ENCODE measurements at places on chromosomes 5 and 9.

DNA sequence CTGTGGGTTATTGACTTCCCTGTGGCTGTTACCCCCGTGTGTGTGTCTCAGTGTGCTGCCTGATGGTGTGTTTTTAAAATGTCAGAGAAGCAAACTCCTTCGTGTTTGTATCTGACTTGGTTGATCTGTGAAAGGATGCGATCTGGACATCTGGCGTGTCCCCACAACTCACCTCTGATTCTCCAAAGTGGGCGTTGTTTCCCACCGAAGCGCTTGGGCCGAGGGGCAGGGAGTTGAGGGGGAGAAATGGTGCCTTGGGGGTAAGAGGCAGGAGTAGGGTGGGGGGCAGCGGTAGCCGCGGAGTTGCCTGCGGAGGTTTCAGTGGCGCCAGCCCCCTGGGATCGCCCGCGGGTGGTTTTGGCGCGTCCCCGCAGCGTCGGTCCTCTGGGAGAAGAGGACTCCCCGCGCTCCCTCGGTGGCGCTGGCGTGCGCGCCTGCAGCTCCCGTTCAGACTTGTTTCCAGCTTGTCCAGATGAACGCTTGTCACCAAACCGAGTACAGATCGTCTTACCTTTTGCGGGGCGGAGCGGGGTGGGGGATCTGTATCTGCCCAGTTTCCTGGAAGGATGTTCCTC lies 1.1 kb downstream of the MAST4 start:
- DNase-seq, result no peak

GRCh38 chr5:160188141-160189015 lies 40.9 kb upstream of the FABP6 start:
- DNase-seq, result no peak

- no peak for DNase-seq
Observed at GRCh38 chr9:88974641-88975040, 16.6 kb upstream of the S1PR3 start.

DNA sequence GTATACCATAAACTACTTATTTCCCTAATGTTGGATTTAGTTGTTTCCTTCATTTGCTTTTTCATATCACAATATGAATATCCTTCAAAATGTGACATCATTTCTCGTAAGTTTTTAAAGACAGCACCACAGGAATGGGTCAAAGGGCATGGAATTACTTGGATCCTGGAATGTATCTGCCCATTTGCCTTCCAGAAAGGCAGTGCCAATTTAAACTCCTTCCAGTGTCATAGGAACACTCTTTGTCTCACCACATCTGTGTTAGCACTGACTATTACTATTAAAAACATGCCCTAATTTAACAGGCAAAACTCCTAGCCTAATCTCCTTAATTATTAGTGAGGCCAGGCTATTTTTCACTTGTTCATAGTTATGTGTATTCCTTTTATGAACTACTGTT lies 58.0 kb downstream of the SPTLC1 start:
- no peak for DNase-seq

GRCh38 chr5:5483350-5483749 lies 60.9 kb downstream of the ICE1 start:
- no peak for DNase-seq

GRCh38 chr9:26687421-26687820 lies 205.2 kb downstream of the CAAP1 start:
- DNase-seq, result no peak

- DNase-seq, result no peak
Observed at GRCh38 chr9:128254855-128255759, 20.7 kb downstream of the GOLGA2 start.

DNA sequence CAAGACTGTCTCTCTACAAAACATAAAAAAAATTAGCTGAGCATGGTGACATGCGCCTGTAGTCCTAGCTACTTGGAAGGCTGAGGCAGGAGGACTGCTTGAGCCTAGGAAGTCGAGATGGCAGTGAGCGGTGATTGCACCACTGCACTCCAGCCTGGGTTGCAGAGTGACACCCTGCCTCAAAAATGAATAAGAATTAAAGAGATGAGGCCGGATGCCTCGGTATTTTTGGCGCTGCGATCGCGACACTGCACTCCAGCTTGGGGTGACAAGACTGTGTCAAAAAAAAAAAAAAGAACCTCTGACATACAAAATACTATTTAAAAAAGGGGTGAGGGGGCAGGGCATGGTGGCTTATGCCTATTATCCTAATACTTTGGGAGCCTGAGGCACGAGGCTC lies 7.3 kb downstream of the GPBP1 start:
- no peak for DNase-seq

DNA sequence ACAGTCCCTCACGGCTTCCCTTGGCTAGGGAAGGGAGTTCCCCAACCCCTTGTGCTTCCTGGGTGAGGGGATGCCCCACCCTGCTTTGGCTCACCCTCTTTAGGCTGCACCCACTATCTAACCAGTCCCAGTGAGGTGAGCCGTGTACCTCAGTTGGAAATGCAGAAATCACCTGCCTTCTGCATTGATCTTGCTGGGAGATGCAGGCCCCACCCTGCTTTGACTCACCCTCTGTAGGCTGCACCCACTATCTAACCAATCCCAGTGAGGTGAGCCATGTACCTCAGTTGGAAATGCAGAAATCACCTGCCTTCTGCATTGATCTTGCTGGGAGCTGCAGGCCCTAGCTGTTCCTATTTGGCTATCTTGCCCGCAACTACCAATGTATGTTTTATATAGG lies 44.7 kb downstream of the CCL28 start:
- DNase-seq, result no peak

- DNase-seq, result no peak
Observed at GRCh38 chr9:36995927-36996705, 38.0 kb downstream of the PAX5 start.

- no peak for DNase-seq
Observed at GRCh38 chr9:90964101-90965020, 162.7 kb downstream of the SYK start.

GRCh38 chr9:36415822-36416525 lies 15.9 kb upstream of the RNF38 start:
- DNase-seq, result no peak

GRCh38 chr5:150438873-150439546 lies 10.5 kb downstream of the RPS14 start:
- no peak for DNase-seq

- no peak for DNase-seq
Observed at GRCh38 chr5:153437251-153437650, 53.2 kb upstream of the GRIA1 start.

DNA sequence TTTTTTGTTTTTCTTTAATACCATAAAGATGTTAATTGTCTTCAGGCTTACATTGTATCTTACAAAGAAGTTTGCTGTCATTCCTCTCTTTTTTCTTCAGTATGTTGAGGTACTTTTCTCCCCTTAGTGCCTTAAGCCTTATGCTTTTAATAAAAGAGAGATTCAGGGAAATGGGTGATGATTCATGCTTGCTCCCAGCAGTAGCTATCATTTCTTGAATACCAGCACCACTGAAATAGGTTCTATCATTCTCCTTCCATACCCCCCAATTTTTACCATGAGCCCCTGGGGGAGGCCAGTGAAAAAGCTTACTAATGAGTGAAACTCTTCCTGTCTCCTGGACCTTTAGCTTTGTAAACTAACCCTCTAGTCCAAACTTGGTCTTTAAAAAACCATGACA lies 165.0 kb downstream of the FBXL7 start:
- no peak for DNase-seq

DNA sequence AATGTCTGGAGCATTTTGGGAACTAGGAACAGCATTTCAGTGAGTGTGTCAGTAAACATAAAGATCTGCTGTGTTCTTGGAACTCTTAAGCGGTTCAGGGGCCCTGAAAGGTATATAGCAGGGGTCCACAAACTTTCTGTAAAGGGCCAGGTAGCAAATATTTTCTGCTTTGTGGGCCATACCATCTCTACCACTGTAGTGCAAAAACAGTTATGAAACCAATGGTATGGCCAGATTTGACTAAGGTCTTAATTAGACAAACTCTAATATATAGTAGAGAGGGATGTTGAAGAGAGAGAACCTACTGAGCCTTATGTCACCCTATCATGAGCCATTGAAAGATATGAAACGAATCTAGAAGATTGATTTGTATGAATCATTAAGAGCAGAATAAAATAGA lies 5.3 kb downstream of the TNPO1 start:
- DNase-seq, result no peak

GRCh38 chr5:16600397-16600796 lies 16.4 kb downstream of the RETREG1 start:
- no peak for DNase-seq

GRCh38 chr5:156913719-156914370 lies 49.2 kb downstream of the TIMD4 start:
- DNase-seq, result no peak

- DNase-seq, result no peak
Observed at GRCh38 chr5:178147406-178147805, 6.3 kb downstream of the NHP2 start.

DNA sequence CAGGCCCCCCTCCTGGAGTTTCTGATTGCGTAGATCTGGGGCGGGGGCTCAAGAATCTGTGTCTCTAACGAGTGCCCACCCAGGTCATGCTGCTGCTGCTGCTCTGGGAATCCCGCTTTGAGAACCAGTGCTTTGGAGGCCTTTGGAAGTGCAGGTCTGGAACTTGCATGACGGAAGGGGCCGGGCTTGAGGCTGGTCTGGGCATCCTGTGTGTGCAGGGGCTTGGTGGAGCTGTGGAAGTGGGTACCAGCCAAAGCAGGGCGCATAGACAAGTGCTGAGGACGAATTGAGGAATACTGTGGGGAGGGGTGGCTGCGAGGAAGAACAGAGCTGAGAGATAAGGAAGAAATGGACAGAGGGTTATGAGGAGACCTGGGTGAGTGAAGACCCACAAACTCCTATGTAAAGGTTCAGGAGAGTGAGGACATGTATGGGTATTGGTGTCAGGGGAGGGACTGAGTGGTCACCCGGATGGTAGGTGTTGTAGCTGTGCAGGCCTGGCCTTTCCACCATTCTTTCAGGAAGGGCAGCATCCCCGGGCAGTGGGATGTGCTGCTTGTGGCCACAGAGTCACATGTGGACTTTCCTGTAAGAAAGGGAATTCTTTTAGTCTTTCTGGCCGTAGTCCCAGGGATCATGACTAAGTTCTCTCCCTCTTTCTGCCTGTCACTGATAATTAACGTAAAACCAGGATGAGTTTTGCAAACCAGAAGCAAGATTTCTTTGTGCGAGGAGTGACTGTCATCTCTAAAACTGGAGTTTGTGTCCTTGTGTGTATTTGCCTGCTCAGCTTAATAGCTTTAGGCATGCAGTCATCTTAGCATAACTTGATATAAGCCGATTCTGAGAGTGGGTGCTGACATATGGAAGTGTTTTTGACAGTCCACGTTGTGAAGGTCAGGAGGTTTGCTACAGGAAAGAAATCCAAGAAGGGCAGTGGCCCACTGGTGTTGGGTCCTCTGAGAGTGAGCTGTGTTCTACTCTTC lies 43.3 kb upstream of the TJP2 start:
- peak; percentile 74 for DNase-seq

DNA sequence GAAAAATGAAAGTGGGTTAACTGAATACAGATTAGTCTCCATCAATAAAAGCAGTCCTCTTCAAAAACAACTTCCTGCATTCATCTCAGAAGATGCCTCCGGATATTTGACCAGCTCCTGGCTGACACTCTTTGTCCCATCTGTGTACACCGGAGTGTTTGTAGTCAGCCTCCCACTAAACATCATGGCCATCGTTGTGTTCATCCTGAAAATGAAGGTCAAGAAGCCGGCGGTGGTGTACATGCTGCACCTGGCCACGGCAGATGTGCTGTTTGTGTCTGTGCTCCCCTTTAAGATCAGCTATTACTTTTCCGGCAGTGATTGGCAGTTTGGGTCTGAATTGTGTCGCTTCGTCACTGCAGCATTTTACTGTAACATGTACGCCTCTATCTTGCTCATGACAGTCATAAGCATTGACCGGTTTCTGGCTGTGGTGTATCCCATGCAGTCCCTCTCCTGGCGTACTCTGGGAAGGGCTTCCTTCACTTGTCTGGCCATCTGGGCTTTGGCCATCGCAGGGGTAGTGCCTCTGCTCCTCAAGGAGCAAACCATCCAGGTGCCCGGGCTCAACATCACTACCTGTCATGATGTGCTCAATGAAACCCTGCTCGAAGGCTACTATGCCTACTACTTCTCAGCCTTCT lies 16.6 kb downstream of the F2R start:
- no peak for DNase-seq

All from vagina (tissue), 2 donors.